ENCODE measurements at places on chromosomes 1 and 21. TPM values are rescaled to one million over a fixed set of nuclear protein-coding genes. Genes with fewer than 3 reads are reported as not detected.

Gene ADAMTS1
- total RNA-seq, result 57.5 TPM

Gene FHL3
- total RNA-seq, result 30.0 TPM

Gene CLK2
- 30.8 TPM for total RNA-seq

Gene NPR1
- total RNA-seq, result 0.22 TPM

Gene FMO5
- 0.98 TPM for total RNA-seq

Gene CTSS
- 1.2 TPM for total RNA-seq

Gene RHEX
- total RNA-seq, result not detected

Gene ACTL8
- not detected for total RNA-seq

Gene RUSC1
- 37.0 TPM for total RNA-seq

Gene WRAP73
- 10.2 TPM for total RNA-seq

Gene COL6A1
- total RNA-seq, result 17.9 TPM

Gene SPATA6
- total RNA-seq, result 5.5 TPM

Gene CFAP141
- total RNA-seq, result not detected

Gene SLAMF6
- total RNA-seq, result not detected

Gene CYP4A22
- not detected for total RNA-seq

Gene HES3
- total RNA-seq, result not detected

Gene NPPA
- not detected for total RNA-seq

Gene ECM1
- total RNA-seq, result 18.4 TPM

Gene KCNK1
- 39.7 TPM for total RNA-seq

Gene WARS2
- total RNA-seq, result 23.9 TPM

Gene ZP4
- 0.79 TPM for total RNA-seq

All from placental epithelial cell (primary cell).